ENCODE measurements at places on chromosomes 7 and 10.

GRCh38 chr10:8897769-8898168, 843.3 kb downstream of the GATA3 start:
- no peak for DNase-seq

DNA sequence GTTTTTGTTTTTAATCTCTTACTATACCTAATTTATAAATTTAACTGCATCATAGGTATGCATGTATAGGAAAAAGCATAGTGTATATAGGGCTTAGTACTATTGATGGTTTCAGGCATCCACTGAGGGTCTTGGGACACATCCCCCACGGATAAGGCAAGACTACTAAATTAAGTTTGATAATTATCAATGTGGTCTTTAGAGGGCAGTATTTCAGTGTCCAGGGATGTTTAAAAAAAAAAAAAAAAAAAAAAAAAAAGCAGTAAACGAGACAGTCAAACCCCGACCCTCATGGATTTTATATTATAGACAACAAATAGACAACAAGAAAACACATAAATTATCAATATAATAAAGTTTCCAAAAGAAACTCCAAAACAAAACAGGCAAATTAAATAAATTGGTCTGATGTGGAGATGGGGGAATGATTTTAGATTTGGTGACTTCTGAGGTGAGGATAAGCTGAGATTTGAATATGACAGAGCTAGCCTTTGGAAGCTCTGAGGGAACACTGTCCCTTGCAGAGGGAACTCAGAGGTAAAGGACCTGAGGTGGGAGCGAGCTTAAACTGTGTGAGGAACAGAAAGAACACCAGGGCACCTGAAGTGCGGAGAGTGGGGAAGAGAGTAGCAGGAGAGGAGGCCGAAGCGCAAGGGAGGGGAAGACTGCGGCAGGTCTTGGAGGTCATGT, 14.8 kb downstream of the ACSM6 start:
- no peak for DNase-seq

- DNase-seq = no peak
Observed at GRCh38 chr7:110870926-110871325, 220.0 kb upstream of the LRRN3 start.

DNA sequence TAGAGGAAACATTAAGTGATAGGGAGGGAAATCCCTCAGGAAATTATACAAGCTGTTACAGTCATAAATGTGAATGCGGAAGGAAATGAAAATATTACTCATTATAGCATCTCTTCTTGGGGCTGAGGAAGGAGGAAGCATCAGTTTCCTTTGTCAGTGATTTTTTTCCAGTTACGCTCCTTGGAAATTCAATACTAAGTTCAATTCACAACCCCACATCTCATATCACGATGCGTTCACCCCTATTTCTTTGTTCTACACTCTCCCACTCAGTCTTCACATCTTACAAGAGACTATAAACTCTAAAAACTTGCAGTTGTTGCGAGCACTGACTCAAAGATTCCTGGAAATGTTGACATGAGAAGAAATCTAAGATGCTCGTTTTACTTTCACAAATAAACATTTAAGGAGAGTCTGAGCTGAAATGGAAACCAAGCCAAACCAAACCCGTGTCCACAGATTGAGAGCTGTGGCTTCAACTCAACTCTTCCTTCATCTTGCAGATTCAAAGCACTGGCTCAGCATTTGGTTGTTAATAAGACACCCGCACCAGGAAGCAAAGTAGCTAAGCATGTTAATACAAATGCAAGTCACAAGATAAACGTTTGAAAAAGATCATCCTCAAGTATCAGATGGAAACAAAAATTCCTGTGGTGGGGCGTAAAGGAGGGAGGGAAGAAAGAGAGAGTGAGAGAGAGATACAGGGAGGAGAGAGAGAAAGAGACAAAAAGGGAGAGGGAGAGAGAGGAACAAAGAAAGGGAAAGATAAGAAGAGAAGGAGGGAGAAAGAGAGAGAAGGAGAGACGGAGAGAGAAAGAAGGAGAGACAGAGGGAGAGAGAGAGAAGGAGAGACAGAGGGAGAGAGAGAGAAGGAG, 150.0 kb upstream of the RSU1 start:
- no peak for DNase-seq

DNA sequence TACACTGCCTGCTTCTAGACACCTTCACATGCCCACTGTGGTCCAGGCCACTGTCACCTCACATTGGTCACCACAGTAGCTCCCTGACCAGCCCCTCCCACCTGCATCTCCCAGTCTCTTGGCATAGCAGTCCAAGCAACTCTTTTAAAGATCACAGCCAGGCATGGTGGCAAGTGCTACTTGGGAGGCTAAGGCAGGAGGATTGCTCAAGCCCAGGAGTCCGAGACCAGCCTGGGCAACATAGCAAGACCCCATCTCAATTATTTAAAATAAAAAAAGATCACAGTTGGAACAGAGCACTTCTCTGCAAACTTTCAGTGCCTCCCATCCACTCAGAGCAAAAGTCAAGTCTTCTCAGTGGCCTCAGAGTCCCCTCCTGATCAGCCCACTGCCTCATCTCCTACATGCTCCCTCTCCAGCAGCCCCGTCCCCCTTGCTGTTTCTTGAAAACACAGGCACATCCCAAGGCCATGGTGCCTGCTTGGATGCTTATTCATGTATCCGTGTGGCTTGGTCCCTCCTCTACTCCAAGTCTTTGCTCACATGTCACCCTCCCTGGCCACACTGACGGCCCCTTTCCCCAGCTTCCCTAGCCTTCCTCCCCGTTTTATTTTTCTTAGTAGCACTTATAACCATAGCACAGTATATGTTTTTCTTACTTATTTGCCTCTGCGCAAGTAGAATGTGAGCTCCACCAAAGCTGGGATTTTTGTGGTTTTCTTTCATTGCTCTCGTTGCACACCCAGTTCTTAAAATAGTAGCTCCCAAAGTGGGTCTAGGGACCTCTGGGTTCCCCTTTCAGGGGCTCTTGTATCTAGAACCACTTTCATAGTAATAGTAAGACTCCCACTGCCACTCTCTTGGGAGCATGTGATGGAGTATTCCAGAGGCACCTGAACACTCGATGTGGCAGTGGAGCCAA, 19.5 kb downstream of the TSPAN15 start:
- DNase-seq = no peak
